Activated CD8-positive, alpha-beta memory T cell treated with anti-CD3 and anti-CD28 coated beads, Interleukin-2, amount 10 ng/mL, durations not matched to agents 7 days and 5 days (primary cell): ENCODE measurements at places on chromosomes 11 and 22. TPM values are rescaled to one million over a fixed set of nuclear protein-coding genes. Genes with fewer than 3 reads are reported as not detected.

Gene KCNJ5
- not detected for total RNA-seq

Gene CCND1
- not detected for total RNA-seq

Gene TMEM45B
- 0.18 TPM for total RNA-seq

Gene OMP
- total RNA-seq = not detected

Gene ZDHHC24
- 18.7 TPM for total RNA-seq

GRCh38 chr11:128240546-128240945, 346.8 kb downstream of the ETS1 start:
- H3K36me3 ChIP-seq = no peaks in the 10 kb centered on the region
- no peaks in the 10 kb centered on the region for H3K27me3 ChIP-seq
- peaks cover 18% of the 10 kb centered on the region for H3K4me1 ChIP-seq
- no peak overlapping the region for H3K4me3 ChIP-seq

DNA sequence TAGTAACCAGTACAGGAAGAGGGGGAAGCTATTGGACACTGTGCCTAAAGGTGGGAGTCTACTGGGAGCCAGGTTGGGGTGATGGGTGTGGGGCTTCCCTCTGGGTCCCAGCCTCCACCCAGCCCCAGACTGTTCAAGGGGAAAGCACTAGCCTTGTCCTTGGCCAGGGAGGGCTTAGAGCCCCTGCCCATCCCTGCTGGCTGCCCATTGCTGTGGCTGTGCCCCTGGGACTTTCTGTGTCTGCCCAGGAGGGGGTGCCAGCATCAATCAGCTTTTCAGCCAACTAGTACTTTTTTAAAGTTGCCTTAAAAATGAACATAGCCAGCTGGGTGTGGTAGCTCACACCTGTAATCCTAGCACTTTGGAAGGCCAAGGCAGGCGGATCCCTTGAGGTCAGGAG, 19.9 kb downstream of the INCENP start:
- no peaks in the 10 kb centered on the region for H3K4me1 ChIP-seq
- no peak overlapping the region for H3K4me3 ChIP-seq
- peak; percentile 26 for DNase-seq
- H3K36me3 ChIP-seq = peaks cover 40% of the 10 kb centered on the region

GRCh38 chr11:64810891-64811272, 531 bp upstream of the MEN1 start:
- peaks cover 24% of the 10 kb centered on the region for H3K4me1 ChIP-seq
- no peaks in the 10 kb centered on the region for H3K36me3 ChIP-seq
- peak overlapping the region; percentile 90 for H3K27ac ChIP-seq
- H3K27me3 ChIP-seq = no peaks in the 10 kb centered on the region
- peak; percentile 83 for DNase-seq

- H3K27ac ChIP-seq = no peak overlapping the region
- no peaks in the 10 kb centered on the region for H3K27me3 ChIP-seq
These were observed 68.7 kb upstream of the RRM1 start for GRCh38 chr11:4025967-4026324.
